ENCODE measurements at places on chromosomes 5 and 9.

DNA sequence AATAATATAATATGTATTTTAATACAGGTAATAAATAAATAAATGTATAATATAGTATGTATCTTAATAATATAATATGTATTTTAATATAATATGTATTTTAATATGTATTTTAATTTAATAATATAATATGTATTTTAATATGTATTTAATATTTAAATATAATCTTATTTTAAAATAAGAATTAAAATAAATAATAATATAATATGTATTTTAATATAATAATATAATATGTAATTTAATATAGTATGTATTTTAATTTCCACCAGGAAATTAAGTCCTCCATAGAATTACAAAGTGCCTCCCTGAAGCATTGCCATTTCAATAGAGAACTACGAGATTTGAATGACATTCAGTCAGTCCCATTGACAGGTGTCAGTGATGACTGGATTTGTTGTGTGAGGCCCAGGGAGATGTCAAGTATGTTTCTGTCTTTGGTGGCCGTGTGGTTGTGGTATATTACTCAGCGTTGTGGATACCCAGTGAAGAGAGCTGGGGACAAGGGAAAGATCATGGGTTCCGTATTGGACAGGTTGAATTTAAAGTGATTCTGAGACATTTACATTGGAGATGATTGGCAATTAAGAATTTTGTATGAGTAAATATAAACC lies 14.2 kb upstream of the C5orf46 start:
- no peak for DNase-seq

DNA sequence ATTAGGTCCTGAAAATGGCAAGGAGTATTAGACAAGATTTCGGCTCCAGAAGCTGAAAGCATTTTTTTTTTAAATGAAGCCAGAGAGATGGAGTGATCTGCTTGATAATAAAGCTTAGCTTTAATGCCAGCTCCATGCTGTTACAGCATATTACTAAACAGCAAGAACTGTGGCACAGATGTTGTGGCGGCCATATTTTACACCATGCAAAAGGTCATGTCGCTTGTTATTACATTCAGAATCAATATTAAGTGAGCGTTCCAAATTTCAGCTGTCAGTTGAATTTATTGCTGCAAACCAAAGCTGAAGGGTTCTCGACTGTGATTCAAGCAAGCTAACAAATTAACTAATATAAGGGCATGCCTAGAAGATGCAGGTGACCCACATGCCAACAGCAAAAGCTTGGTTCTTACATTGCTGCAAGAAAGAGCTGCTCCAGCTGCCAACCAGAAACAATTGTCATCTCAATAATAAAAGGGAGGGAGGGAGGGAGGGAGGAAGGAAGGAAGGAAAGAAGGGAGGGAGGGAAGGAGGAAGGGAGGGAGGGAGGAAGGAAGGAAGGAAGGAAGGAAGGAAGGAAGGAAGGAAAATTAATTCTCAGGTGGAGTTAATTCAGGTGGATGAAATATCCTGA lies 517.7 kb upstream of the WWC1 start:
- no peak for DNase-seq

- DNase-seq = no peak
Measured at GRCh38 chr5:74198156-74198555, 442.4 kb downstream of the ENC1 start.

- DNase-seq = no peak
Measured at GRCh38 chr5:82019342-82020138, 47.7 kb downstream of the ATG10 start.

DNA sequence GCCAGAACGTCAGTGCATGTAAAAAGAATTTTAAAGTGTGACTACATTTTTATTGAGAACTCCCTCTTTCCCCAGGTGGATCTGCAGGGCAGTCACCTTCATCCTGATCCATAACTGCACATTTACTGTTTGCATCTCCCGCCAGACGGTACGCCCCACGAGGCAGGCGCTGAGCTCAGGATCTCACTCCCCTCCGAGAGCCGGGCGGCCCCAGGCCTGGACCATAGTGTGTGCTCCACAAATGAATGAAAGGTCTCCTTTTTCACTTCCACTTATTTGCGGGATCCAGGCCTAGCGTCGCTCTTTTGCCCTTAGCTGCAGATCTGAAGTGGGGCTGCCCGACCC lies 378 bp downstream of the DROSHA start:
- DNase-seq = no peak

DNA sequence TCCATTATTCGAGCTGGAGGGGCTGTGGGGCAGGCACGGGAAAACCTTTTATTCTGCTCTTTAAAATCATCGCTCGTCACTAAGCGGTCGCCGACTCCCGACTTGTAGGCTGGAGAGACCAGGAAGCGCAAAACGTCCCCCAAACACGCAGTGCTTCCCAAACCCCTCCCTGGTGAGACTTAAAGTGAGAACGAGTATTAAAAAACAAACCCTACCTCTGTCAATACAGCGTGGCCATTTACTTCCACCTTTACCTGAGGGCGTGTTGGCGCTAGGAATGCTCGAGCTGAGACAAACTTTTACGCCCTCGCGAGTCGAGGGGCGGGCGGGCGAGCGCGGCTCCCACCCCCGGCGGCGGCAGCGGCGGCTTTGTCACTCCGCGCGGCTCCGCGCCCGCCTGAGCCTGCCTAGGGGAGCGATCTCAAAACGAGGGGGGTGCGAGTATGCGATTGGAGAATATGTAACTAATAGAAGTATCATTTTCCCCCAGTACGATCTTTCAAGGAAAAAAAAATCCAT lies at the start of gene NR2F1-AS1:
Gene NR2F1-AS1 (minus strand): TSS at position 293 of the 519 bp plus-strand sequence.
- DNase-seq = no peak
